Left lobe of liver (tissue), 2 donors: ENCODE measurements at places on chromosomes 4 and X.
A peak's percentile ranks its signal among the peaks of the same experiment; 100 is the strongest.

DNA sequence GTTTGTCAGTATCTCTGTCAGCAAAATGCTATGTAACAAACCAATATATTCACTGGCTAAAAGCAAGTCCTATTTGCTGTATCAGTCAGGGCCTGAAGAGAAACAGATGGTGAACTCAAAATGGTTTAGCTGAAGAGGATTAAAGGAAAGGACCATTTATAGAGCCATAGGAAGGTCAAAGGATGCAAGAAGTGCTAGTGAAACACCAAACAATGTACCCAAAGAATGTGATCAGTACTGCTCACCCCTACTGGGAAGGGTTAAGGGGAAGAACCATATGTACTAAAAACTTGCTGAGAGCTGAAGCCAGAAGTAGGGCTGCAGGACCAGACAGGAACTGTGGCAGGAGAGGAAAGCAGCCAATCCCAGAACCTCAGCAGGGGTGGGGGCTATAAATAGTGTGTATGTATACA lies 479.3 kb downstream of the INPP4B start:
- DNase-seq: no peak

DNA sequence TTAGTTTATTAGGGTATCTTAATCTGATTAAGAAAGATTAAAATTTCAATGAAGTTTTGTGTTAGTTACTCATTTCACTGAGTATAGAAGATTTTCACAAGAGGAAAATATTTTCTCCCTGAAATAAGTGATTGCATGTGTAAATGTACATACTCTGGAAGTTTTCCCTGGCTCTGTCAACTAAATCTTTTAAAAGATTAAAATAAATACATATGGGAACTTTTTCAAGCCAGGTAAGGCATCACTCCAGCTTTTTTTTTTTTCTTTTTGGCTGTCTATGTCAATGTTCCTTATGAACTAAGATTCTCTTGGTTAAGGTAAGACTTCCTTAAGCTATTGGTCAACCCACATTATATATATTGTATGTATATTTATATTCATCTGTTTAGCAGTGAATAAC lies 117.6 kb downstream of the CBR4 start:
- no peak for DNase-seq

DNA sequence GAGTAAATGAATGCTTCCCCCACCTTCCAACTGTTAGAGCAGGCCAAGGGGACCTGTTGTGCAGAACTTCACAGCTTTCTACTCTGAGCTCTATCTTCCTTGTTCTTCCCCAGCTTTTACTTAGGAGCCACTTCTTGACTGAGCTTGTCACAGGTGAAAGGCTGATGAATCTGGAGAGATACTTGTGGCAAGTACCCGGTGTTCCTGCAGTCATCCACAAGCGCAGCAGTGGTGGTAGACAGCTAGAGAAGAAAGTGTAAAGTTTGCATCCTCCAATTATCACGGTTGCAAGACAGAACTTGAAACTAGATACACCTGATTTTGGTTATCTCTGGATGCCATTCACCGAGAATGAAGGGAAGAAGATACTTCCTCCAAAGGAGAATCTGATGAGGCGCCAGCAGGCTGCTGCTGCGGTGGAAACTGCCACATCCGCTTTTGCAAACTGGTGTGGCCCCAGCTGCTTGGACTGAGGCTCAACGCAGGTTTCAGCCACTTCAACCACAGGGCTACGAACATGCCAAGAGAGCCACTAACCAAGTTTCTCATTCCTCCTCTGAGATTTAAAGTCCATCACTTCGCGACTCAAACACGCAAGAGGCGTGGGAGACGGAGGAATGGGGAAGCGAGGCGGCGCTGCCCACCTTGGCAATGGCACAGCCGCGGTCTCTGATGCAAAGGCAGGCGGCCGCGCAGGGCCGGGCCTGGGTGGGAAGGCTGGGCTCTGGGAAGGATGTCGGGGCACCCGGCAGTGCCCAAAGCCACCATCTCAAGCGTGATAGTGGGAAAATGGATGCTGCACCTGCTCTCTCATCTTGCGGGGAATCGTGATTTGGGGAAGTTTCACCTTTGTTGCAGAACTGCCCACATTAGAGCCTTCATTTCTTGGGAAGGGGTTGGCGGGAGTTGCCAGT lies 1.3 kb upstream of the FHIP1A start:
- DNase-seq: peak; percentile 47

DNA sequence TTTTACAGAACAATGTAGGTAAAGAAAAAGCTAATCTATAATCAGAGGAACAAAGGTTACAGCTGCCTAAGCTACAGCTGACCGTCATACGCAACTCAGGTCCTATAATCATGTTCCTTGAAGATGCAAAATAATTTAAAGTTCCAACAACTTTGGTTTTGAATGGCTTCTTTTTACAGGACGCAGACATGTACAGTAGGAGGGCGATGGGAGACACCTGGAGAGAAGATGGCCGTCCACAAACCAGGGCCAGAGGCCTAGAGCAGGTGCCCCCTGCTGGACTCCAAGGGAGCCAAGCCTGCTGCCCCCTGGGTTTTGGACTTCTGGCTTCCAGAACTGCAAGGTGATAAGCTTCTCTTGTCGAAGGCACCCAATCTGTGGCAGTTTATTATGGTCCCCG lies 10.6 kb downstream of the HGFAC start:
- no peak for DNase-seq
